Bone marrow (tissue), 2 donors: ENCODE measurements at places on chromosomes 7 and 10.

GRCh38 chr10:117552156-117552631 is 9.6 kb downstream of the EMX2 start:
- DNase-seq = no peak

GRCh38 chr7:45192621-45193041 is 35.0 kb downstream of the RAMP3 start:
- DNase-seq = no peak

DNA sequence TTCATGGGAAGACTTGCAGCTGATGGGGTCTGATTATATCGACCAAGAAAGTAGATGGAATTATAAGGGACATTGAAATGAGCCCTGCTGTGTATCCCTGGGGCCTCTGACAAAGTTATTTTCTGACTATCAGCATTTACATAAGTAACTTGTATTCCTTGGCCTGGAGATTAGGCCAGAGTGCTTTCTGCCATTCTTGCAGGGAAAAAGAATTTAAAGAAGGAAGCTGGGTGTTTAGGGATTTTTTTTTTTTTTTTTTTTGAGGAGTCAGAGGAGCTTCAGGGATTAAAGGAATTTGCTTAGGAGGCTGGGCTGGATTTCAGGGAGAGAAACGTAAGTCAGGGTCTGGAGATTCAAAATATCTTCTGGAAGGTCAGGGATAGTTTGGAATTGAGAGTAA is 4.6 kb downstream of the SPAM1 start:
- no peak for DNase-seq

GRCh38 chr7:116702046-116702785 is 30.2 kb downstream of the MET start:
- no peak for DNase-seq

GRCh38 chr10:16915300-16915699 is 98.1 kb upstream of the RSU1 start:
- peak; percentile 19 for DNase-seq

GRCh38 chr10:131477457-131478121 is 166.1 kb upstream of the TCERG1L start:
- DNase-seq = no peak

DNA sequence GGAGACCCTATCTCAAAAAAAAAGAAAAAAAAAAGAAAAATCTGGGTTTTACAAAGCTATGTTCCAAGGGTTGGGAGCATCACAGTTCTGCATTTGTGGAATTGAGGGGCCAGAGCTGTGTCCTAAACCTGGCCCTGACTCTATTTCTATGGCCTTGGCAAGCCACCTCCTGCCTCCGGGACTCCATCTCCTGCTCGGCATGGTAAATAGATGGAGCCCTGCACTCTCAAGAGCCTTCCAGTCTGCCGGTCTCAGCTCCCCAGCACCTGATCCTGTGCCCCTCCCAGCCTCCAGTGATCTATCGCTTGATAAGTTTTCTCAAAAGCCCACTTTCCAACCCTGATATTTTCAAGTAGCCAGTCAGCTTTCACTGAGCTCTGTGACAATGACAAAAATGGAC is 43.0 kb downstream of the KCNH2 start:
- no peak for DNase-seq

- DNase-seq = no peak
Observed at GRCh38 chr7:83096065-83096580, 66.6 kb downstream of the PCLO start.

DNA sequence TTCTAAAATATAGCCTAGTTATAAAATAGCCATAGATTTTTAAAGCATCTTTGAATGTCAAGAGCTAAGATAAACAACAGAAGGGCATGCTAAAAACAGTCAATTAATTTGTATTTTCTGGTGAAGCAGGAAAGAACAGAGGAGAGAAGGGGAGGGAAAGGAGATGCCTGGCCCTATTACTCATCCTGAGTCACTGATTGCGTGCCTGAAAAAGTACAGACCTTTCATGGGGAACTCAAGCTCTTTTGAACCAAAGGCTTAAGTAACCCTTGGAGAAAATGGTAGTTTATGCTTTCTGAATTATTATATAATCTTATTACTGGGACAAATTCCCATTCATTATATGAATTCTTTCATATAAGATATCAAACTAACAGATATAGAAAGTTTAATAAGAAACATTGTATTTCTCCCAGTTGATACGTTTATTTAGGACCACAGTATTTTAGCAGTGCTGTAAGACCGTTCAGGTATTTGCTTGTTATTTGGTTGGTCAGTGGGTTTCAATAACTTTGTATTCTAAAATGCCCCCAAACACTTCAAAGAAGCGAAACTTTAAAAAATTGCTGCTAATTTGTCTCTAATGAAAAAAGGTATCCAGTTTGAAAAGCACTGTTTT is 151.3 kb downstream of the HGF start:
- DNase-seq = no peak

GRCh38 chr10:57249615-57250281 is 888.7 kb upstream of the ZWINT start:
- no peak for DNase-seq

- DNase-seq = no peak
Observed at GRCh38 chr7:127733986-127734385, 82.0 kb downstream of the SND1 start.

DNA sequence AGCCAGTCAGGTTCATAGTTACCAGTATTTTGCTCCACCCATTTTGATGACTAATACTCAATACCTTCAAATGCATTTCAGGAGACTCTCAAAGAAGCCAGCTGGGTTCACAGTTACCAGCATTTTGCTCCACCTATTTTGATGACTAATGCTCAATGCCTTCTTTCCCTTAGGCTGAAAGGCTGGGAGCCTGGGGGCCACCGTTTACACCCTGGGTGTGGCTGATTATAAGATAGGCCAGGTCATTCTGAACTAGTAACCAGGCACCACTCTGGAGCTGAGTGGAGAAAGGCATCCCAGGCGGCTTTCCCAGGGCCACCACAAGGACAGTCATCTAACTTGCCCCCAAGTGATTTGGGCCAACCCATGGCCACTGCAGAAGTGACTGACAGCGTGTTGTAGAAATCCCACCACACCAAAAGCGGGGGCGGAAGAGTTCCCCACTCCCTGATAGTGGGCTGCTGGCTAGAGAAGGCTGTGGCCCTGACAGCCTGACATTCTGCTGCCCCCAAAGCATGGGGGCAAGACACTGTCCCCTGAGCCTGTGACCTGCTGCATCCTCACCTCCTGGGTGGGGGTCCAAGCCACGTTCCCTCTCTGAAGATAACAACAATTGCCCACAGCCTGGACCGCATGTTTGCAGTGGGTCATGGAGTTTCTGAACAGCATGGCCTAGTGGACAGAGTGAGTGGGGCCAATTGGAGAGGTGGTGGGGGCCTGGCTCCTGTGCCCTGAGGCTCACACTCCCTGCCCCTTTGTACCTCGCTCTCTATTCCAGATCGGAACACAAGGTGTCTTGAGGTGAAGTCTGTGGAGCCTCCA is 23.0 kb upstream of the ZNF488 start:
- DNase-seq = no peak

GRCh38 chr10:712089-712488 is 22.6 kb upstream of the DIP2C start:
- DNase-seq = no peak

DNA sequence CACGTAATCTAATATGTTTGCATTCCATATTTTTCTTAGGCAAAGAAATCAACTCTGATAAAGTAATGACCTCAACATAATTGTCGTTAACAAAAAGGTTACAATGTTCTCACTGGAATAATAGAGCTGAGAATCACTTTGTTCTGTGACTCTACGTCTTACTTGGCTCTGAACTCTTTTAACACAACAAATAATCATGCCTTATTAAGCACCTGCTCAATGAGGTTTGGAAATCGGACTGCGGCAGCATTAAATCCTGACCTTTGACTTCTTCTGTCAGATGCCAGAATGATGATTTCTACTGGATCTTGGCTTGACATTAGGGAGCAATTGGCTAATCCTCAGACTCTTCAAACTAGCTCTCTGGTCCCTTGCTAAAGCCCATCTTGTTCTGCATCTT is 233.6 kb downstream of the SEMA3D start:
- DNase-seq = no peak

- no peak for DNase-seq
Observed at GRCh38 chr7:135744938-135745702, 3.5 kb downstream of the FAM180A start.

GRCh38 chr10:125482108-125482507 is 200.9 kb downstream of the TEX36 start:
- DNase-seq = no peak

DNA sequence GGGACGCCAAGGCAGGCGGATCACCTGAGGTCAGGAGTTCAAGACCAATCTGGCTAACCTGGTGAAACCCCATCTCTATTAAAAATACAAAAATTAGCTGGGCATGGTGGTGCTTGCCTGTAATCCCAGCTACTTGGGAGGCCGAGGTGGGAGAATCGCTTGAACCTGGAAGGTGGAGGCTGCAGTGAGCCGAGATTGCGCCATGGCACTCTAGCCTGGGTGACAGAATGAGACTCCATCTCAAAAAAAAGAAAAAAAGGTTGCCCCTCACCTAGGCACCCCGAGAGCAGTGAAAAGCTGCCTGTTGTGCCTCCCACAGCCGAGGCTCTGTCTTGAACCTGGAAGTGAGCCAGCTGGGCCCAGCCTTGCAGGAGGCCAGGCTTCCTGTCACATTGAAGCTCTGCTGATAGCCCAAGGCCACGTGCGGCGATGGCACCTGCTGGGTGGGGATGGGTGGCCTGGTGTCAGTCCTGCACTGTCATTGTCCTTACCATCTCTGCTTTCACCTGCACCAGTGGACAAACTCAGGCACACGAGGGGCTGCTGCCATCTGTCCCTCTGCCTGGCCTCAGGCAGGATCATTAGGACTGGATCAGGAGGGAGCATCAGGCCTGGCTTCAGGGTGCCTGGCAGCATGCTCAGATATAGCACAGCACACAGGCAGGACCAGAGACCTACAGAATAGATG is 37.8 kb downstream of the DNAJB12 start:
- no peak for DNase-seq

- no peak for DNase-seq
Observed at GRCh38 chr10:97704341-97704740, 9.2 kb upstream of the MARVELD1 start.

- DNase-seq = no peak
Observed at GRCh38 chr7:716222-716621, 10.3 kb upstream of the DNAAF5 start.
